ENCODE measurements at places on chromosomes 2 and 18.

- DNase-seq = no peak
Observed at GRCh38 chr2:42572297-42573081, 4.1 kb downstream of the MTA3 start.

DNA sequence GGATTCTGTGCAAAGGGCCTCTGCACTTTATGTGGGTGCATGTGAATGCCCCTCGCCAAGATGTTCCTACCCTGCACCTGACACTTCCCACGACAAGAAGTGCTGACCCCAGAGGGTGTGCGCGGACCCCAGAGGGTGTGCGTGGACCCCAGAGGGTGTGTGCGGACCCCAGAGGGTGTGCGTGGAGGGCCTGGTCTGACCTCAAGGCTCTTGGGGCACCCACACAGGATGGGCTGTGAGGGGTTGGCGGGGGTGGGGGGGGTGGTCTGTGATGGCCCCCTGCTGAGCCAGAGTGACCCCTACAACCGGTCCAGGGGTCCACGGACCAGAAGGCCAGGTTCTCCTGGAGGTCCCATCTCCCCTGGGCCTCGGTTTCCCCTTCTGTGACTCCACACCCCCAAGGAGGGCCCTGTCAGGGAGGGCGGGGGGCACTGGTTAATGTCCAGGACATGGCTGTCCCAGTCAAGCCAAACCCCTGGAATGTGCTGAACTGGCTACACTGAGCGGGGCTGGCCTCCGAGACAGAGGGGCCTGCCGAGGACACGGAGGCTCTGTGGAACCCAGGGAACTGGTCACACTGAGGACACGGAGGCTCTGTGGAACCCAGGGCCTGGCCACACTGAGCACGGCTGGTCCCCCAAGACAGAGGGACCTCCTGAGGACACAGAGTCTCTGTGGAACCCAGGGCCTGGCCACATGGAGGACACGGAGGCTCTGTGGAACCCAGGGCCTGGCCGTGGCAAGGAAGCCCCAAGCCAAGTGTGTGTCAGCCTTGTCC is 3.1 kb downstream of the NEU4 start:
- DNase-seq = no peak

GRCh38 chr2:64644458-64645382 is 9.0 kb downstream of the SERTAD2 start:
- peak; percentile 70 for DNase-seq

- DNase-seq = no peak
Observed at GRCh38 chr2:127225186-127225960, 5.3 kb upstream of the CYP27C1 start.

GRCh38 chr2:154381931-154382794 is 316.3 kb upstream of the KCNJ3 start:
- no peak for DNase-seq

- DNase-seq = no peak
Observed at GRCh38 chr2:159133797-159134196, 152.7 kb downstream of the WDSUB1 start.

GRCh38 chr2:163610817-163611556 is 124.8 kb downstream of the FIGN start:
- DNase-seq = no peak

All from stimulated activated CD8-positive, alpha-beta memory T cell treated with anti-CD3 and anti-CD28 coated beads, Interleukin-4, amount 100 ng/mL, for 48 hours (primary cell).